ENCODE measurements at places on chromosomes 3 and 15. TPM values are rescaled to one million over a fixed set of nuclear protein-coding genes. Genes with fewer than 3 reads are reported as not detected.

DNA sequence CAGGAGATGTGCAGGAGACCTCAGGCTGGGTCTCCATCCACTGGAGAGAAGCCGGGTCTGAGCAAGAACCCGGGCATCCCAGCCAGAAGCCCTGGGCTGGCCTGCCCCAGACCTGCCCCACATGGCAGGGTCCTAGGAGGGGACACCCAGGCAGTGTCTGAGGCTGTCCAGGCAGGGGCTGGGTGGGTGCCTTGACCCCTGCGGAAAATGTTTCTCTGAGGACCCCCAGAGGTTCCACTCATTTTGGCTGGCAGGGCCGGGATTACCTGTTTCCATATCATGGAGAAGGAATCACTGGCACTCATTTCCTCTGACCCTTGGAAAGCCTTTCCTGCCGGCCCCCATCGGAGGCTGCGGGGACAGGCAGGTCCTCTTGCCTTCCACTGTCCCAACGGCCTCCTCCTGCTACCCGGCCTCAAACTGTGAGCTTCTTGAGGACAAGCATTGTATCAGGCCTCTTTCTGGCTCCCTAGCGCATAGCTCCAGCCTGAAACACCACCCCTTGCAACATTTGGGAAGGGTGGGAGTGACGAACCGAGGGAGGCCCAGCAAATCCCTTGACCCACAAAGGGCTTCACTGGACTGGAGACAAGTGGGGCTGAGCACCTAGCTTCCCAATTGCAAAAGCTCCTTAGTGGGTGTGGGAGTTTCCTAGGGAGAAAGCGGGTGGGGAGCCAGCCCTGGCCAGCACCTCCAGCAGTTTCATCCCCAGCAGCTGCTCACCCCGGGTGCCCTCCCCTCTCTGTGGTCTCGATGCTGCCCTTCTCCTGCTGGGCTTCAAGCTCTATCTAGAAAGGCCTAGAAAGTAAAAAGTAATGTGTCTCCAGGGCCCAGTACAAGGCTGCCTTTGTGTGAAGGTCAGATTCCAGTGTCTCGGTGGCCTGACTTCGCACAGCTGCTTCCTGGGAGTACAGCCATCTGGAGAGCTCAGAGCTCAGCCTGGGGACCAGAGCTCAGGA, 29.7 kb downstream of the ACSBG1 start:
- H3K4me3 ChIP-seq: no peak overlapping the region
- no peaks in the 10 kb centered on the region for H3K27me3 ChIP-seq
- H3K36me3 ChIP-seq: no peaks in the 10 kb centered on the region

GRCh38 chr15:48963524-48964113, at the start of gene SHC4:
TSS of gene SHC4 (minus strand) at chr15:48963919. CDS start at chr15:48963015, 904 bp downstream.
- no peaks in the 10 kb centered on the region for H3K36me3 ChIP-seq
- no peaks in the 10 kb centered on the region for H3K27me3 ChIP-seq
- peak; percentile 70 for DNase-seq

GRCh38 chr15:43429687-43430086, 58.8 kb downstream of the TUBGCP4 start:
- peaks cover 7% of the 10 kb centered on the region for H3K36me3 ChIP-seq
- no peak overlapping the region for H3K27ac ChIP-seq
- H3K4me3 ChIP-seq: no peak overlapping the region
- no peak for DNase-seq

GRCh38 chr3:122615303-122615702, 37.9 kb downstream of the PARP15 start:
- no peak overlapping the region for H3K27ac ChIP-seq
- H3K4me1 ChIP-seq: no peaks in the 10 kb centered on the region
- H3K4me3 ChIP-seq: no peak overlapping the region
- DNase-seq: no peak

- DNase-seq: no peak
- no peaks in the 10 kb centered on the region for H3K4me1 ChIP-seq
- no peak overlapping the region for H3K27ac ChIP-seq
- H3K27me3 ChIP-seq: no peaks in the 10 kb centered on the region
These were observed 52.4 kb upstream of the SLC6A1 start for GRCh38 chr3:10940106-10940505.

DNA sequence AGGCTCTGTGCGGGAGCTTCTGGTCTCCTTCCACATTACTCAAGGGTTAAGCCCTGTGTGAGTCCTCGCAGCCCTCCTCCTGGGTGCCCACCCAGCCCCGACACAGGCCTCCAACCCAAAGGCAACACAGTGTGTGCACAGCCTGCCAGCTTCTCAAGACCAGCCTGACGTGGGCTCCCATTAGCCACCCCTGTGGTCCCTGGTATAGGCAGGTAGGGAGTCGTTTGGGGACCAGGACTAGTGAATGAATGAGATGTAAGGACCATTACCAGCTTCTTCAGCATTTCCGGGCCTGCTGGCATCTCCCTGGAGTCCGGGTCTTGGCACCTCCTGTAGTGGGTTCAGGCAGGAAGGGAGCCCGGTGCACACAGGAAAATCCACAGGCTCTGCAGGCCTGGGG, 20.2 kb upstream of the PLXNA1 start:
- H3K27ac ChIP-seq: no peak overlapping the region
- no peaks in the 10 kb centered on the region for H3K27me3 ChIP-seq
- no peaks in the 10 kb centered on the region for H3K36me3 ChIP-seq
- DNase-seq: no peak

- H3K36me3 ChIP-seq: no peaks in the 10 kb centered on the region
- no peaks in the 10 kb centered on the region for H3K4me1 ChIP-seq
- no peak overlapping the region for H3K4me3 ChIP-seq
These were observed 26.5 kb upstream of the CD47 start for GRCh38 chr3:108117241-108117775.

- H3K4me3 ChIP-seq: no peak overlapping the region
- DNase-seq: no peak
- H3K27ac ChIP-seq: no peak overlapping the region
- no peaks in the 10 kb centered on the region for H3K36me3 ChIP-seq
- no peaks in the 10 kb centered on the region for H3K4me1 ChIP-seq
These were observed 54.2 kb upstream of the ACAD9 start for GRCh38 chr3:128825117-128825725.

DNA sequence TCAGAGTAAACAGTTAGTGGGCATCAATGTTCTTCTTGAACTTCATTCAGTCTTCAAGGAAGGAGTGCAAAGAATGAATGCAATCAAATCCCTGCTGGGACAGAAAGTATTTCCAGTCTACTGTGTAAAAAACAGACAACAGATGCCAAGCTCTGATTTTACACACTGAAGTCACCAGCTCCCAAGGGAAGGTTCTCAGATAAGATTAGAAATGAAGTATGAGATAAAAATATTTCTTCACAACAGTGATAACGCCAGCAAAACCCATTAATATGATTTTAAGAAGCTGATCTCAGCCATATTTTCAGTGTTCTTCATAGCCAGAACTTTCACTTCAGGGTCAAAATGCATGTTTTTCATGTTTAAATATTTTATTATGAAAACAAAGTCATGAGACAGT, 265.6 kb downstream of the CTNNB1 start:
- H3K27ac ChIP-seq: no peak overlapping the region
- DNase-seq: no peak
- no peaks in the 10 kb centered on the region for H3K27me3 ChIP-seq
- no peak overlapping the region for H3K4me3 ChIP-seq
- no peaks in the 10 kb centered on the region for H3K4me1 ChIP-seq
- no peaks in the 10 kb centered on the region for H3K36me3 ChIP-seq

DNA sequence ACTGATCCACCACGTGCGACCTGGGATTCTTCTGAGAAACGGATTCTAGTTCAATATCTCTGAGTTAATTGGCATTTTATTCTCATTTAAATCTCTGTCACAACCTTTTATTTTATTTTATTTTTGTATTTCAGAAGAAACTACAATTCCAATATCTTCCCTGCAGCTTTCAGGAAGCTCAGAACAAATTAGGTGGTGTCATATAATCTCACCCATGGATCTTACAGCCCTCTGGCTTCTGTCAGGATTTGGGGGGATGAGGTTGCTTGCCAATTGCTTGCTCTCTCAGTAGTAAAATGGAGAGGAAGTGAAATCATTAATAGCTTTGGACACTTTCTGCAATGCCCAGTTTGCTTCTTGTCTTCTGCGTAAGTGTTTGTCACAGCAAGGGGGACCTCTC, 205.4 kb downstream of the TLE3 start:
- no peak for DNase-seq
- no peak overlapping the region for H3K27ac ChIP-seq
- H3K27me3 ChIP-seq: no peaks in the 10 kb centered on the region

DNA sequence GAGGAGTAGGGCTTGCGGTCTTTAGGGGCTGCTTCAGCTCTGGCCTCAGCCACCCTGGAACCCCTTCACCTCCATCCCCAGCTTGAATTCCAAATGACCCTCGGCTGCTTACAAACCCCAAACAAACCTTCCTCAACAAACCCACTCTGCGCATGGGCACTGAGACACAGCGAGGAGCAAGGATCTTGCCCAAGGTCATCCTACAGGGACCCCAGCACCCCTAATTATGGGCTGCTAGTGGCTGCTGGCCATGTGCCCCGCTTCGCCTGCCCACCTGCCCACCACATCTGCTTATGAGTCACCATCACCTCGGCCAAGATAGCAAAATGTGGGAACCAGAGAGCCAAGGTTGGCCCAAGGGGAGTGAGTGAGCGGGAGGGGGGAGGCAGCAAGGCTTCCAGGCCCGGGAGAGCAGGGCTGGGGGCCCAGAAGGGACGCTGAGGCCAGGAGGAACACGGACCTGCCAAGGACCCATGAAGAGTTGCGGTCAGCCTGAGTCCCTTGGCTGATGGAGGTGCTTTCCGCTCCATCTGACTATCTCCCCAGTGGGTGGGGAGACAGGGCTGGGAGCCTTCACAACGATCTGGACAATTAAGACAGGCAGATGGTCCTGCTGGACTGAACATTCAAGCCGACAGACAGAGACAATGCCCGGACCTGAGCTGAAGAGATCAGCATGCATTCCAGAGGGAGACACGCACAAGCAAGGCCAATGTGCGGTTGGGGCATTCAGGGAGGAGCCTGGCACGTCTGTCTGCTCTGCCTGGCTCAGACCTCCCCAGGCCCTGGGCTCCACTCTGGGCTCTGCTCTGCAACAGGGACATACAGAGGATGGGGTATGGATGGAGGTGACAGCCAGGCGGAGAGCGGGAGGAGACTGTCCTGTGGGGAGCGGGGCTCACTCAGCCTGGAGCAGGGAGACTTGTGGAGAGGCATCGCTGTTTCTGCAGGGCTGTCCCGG, 10.8 kb upstream of the GRIP2 start:
- no peak overlapping the region for H3K27ac ChIP-seq
- H3K36me3 ChIP-seq: no peaks in the 10 kb centered on the region
- no peaks in the 10 kb centered on the region for H3K4me1 ChIP-seq
- peaks cover 11% of the 10 kb centered on the region for H3K27me3 ChIP-seq
- no peak overlapping the region for H3K4me3 ChIP-seq
- DNase-seq: no peak

DNA sequence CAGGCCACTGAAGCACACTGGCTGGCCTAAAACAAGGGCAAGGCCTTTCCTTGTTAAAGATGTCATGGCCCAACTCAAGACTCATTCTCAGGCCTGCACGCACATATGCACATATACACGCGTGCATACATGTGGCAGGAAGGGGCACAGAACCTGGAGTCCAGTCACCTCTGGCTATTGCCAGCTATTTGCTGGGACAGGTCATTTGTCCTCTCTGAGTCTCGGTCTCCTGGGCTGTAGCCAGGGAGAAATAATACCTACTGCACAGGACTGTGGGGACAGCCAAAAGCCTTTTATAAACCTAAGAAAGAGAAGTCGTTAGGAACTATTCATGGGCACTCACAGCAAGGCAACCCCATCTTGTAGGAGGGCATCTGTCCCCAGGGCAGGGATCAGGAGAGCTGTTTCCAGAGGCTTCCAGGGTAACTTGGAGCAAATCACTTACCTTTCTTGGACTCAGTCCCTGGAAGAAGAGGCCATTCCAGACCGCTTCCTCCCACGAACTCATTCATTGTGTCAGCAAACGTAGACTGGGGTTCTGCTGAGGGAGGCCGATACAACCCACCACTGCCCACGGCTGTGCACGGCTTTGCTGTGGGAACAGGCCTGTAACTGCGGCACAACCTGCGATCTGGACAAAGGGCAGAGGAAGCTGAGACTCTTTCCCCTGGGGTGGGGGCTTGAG, 41.1 kb upstream of the RHO start:
- H3K4me1 ChIP-seq: peaks cover 12% of the 10 kb centered on the region
- DNase-seq: no peak
- H3K27ac ChIP-seq: peak overlapping the region; percentile 80
- H3K4me3 ChIP-seq: no peak overlapping the region
- H3K36me3 ChIP-seq: peaks cover 3% of the 10 kb centered on the region

DNA sequence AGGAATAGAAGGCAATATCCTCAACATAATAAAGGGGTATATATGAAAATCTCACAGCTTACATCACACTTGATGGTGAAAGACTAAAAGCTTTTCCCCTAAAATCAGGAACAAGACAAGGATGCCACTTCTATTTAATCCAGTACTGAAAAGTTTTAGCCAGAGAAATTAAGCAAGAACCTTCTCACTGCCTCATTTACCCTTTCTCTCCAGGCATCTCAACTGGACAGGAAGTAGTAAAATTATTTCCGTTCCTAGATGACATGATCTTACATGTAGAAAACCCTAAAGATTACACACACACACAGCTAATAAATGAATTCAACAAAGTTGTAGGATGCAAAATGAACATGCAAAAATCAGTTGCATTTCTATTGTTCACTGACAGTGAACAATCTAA, 11.2 kb downstream of the SCAP start:
- DNase-seq: no peak
- H3K36me3 ChIP-seq: no peaks in the 10 kb centered on the region

DNA sequence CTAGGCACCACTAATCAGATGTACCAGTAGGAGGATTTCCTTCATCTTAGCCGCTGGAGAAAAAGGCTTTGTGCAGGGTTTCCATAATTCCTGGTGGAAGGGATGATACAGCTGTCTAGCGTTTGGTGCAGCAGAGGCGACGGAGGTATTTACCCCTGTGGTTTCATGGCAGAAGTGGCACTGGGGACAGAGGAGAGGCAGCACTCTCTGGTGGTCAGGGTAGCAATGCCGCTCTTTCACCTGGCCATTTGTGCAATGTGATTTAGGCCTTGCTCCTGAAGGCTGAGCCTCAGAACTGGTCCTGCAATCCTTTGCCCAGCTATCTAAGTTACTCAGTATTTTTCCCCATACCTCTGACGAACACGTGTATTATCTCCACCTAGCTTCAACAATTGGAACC, 47.1 kb upstream of the BNIP2 start:
- DNase-seq: no peak
- no peaks in the 10 kb centered on the region for H3K36me3 ChIP-seq
- no peaks in the 10 kb centered on the region for H3K4me1 ChIP-seq
- no peak overlapping the region for H3K4me3 ChIP-seq
- no peaks in the 10 kb centered on the region for H3K27me3 ChIP-seq

GRCh38 chr15:94258246-94258645, 26.9 kb downstream of the MCTP2 start:
- no peak for DNase-seq
- H3K4me1 ChIP-seq: no peaks in the 10 kb centered on the region
- no peak overlapping the region for H3K27ac ChIP-seq
- H3K36me3 ChIP-seq: no peaks in the 10 kb centered on the region

Gene IL17RD
- total RNA-seq: 10.2 TPM

Gene CAMK2N2
- total RNA-seq: not detected

Gene ZBTB47
- total RNA-seq: 73.0 TPM

Gene UCN2
- total RNA-seq: 1.5 TPM

Gene CHMP2B
- total RNA-seq: 35.2 TPM

Gene SLC15A2
- total RNA-seq: 0.59 TPM

Measured in tibial nerve (tissue), 4 donors.